ENCODE measurements at places on chromosomes 2 and 18.

GRCh38 chr2:28828382-28828781 lies 17.7 kb downstream of the SPDYA start:
- no peak for DNase-seq

- DNase-seq: no peak
Measured at GRCh38 chr2:174593574-174594203, 3.9 kb downstream of the WIPF1 start.

GRCh38 chr2:68710756-68711155 lies 23.9 kb upstream of the ARHGAP25 start:
- DNase-seq: no peak

GRCh38 chr18:79315596-79315995 lies 80.1 kb upstream of the NFATC1 start:
- no peak for DNase-seq

DNA sequence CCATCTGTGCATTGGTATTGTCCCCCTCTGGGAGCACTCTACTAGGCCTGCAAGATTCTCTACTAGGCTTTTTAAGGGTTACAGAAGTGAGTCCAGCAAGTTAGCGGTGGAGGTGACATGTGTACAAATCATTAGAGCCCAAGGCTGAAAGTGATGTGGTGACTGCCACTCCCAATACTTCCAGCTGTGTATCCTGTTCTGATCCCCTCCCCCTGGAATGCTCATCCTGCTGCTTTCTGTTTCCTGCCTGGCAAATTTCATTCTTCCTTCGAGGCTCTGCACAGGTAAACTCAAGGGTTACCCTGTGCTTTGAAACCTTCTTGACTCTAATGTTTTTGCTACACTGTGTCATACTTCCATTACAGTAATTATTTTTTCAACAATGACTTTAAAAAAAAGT lies 258.5 kb upstream of the REV1 start:
- no peak for DNase-seq

DNA sequence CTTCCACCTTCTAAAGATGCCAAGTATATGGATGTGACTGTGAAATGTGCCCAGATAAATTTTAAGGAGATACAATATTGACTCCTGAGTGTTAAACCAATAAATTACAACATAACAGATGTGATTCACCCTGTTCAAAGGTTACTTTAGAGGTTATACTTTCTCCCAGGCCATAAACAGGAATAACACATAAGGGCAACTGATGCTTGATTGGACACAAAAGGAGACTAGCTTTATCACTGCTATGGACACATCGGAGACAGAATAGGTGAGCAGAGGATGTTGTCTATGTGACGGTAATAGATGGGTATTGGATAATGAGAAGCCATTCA lies 31.9 kb upstream of the SLC25A52 start:
- DNase-seq: no peak

DNA sequence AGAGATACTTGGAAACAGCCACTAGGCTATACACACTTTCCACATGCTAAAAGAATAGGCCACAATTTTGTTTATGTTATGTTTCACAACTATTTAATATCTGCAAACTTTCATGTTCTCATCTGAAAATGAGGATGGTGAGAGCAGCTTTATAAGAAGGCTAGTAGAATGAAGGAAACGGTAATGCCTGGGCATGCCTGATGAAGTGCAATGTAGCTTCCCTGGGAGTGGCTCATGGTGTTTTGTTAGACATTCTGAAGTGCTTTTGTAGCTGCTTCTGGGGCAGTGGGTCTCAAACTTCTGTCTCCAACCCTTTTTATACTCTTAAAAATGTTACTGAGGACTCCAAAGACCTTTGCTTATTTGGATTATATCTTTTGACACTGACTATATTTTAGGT lies 193.3 kb upstream of the VWC2L start:
- no peak for DNase-seq

All from SW 1271 (cell line).